Upper lobe of left lung (tissue), 6 donors: ENCODE measurements at places on chromosomes 4 and X. TPM values are rescaled to one million over a fixed set of nuclear protein-coding genes. Genes with fewer than 3 reads are reported as not detected.
A peak's percentile ranks its signal among the peaks of the same experiment; 100 is the strongest.

The NLGN4X gene
- total RNA-seq: 2.0 TPM

- no peak for DNase-seq
Observed at GRCh38 chr4:144174401-144175067, 34.0 kb upstream of the GYPA start.

DNA sequence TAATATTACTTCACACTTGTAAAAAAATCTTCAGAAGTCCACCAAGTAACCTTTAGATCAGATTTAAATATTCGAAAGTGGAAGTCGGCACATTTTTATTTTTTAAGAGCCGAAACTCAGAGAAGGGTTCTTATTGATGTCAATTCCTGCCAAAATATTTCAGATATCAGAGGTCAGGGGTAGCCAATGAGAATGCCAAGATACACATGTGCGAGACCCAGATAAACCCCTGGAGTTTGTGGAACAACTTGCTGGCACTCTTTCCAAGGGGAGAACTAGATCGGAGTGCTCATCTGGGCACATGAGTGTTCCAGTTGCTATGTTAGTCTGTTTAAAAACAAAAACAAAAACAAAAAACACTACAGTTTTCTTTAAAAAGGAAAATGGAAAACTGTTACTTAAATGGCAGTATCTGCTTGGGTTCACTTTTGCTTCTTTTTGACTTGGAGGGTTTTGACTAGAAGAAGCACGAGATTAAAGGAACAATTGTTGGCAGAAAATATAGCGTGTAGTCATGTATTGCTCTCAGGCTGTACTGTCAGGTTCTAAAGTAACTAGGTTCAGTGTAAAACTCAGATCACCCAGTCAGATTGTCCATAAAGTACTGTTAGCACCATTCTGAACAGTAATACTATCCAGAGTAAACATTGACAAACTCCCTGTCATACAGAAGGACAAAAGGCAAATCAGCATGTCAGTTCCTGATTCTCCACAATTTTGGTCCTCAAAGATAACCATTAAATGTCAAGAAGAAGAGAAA lies 188.0 kb upstream of the PACRGL start:
- no peak for DNase-seq

DNA sequence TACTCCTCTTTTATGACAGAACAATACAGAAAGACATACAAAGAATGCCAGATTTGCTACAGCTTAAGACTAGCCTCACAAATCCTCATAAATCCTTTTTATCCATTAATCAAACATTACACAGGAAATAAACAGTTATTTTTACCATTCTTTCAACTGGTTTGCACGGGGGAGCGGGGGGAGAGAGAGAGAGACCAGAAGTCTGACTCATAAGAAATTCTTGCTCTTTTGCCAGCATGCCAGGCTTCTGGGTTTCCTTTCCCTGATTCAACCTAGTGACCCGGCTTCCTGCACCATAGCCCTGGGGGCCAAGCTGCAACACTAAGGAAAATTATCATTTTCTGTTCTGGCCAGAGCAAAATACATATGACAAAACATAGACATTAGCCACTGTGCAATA lies 6.8 kb upstream of the RRAGB start:
- DNase-seq: no peak

- DNase-seq: peak; percentile 23
Observed at GRCh38 chr4:20395160-20395773, 143.6 kb downstream of the SLIT2 start.

- DNase-seq: no peak
Observed at GRCh38 chr4:152885185-152885584, 50.9 kb upstream of the FHDC1 start.

DNA sequence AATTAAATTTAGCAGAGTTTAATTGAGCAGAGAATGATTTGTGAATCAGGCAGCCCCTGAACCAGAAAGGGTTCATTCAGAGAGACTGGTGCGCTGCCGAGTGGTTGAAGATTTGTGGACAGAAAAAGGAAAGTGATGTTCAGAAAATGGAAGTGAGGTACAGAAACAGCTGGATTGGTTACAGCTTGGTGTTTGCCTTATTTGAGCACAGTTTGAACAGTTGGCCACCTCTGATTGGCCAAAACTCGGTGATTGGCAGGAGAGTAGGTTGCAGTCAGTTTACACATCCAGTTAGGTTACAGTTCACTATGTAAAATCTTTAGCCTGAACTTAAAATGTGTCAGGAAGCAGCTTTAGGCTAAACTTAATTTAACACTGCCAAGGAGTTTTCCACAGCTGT lies 14.9 kb downstream of the MID1IP1 start:
- no peak for DNase-seq

DNA sequence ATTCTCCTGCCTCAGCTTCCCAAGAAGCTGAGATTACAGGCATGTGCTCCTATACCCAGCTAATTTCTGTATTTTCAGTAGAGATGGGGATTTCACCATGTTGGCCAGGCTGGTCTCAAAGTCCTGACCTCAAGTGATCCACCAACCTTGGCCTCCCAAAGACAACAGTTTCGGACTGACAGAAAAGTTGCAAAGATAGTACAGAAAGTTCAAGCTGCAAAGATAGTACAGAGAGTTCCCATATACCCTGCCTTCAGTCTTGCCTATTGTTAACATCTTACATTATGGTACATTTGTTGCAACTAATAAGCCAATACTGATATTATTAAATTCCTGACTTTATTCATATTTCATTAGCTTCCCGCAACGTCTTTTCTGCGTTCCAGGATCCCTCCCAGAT lies 65.8 kb downstream of the SUPT20HL2 start:
- no peak for DNase-seq

- no peak for DNase-seq
Observed at GRCh38 chr4:33133723-33134122, 2413.6 kb downstream of the PCDH7 start.

The PLK4 gene
- total RNA-seq: 1.8 TPM

The ERCC6L gene
- total RNA-seq: 0.20 TPM

DNA sequence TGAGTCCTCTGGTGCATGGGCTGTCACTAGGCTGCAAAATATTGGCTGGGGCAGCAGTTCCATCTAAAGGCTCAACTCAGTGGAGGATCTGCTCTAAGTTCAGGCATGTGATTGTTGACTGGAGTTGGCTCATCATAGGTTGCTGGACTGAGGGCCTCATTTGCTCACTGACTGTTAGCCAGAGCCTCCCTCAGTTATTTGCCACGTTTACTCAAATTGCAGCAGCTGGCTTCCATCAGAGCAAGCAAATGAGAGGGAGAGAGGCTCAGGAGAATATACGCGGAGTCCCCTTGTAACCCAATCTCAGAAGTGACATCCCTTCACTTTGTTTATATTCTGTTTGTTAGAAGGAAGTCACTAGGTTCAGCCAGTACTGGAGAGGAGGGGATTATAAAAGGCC lies 54.1 kb downstream of the BMP3 start:
- no peak for DNase-seq

- DNase-seq: no peak
Observed at GRCh38 chr4:134278675-134279074, 77.1 kb upstream of the PABPC4L start.

The AREG gene
- total RNA-seq: 52.8 TPM

DNA sequence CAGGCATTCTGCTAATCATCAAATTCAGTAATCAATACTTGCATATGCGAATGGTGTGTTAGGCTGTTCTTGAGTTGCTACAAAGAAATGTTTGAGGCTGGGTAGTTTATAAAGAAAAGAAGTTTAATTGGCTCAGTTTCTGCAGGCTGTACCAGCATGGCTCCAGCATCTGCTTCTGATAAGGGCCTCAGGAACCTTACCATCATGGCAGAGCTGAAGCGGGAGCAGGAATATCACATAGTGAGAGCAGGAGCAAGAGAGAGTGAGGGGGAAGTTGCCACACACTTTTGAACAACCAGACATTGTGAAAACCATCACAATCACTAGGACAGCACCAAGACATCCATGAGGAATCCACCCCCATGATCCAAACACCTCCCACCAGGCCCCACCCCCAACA lies 344.7 kb upstream of the FAM241A start:
- no peak for DNase-seq

DNA sequence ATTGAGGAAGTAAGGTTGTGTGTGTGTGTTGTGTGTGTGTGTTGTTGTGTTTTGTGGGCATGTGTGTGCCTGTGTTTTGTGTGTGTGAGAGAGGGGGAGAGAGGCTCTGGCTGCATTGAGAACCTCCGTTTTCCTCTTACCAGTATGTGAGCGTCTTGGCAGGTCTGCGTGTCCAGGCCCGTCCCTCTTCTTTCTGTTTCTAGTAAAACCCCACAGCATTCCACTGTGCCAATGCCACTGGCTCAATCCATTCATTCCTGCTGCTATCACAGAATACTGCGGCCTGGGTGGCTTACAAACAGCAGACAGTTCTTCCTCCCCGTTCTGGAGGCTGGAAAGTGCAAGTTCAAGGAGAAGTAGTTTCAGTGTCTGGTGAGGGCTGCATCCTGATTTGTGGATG lies 15.5 kb upstream of the HTRA3 start:
- no peak for DNase-seq

DNA sequence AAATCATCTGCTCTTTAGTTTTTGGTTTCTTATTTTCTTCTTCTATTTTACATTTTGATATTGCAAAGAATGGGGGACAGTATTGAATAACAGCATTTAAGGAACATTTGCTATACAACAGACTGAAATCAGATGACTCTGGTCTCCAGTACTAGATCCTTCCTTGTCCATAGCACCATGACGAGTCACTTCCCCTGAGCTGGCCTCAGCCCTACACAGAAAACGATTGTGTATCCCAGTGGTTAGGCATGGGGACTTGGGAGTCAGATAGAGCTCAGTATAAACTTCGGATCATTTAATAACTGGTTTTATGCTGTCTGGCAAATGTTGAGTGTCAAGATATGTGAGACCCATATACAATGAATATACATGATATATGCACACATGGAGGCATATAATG lies 44.7 kb upstream of the BEX4 start:
- no peak for DNase-seq

DNA sequence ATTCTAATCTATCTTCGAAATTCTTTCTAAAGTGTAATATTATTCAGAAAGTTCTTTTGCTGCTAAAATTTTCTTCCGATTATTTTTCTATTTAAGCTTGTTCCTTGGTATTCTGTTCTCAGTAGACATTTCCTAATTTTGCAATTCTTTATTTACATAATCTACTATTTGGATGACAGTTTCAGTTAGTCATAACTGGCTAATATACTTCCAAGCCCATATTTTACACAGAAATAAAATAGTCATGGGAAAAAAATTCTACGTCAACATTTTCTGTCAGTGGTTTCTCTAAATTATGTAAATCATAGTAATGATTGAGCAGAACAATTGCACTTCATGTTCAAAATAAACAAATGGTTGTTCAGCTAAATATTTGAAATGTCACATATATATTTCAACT lies 178.0 kb upstream of the ANKRD50 start:
- no peak for DNase-seq

GRCh38 chr4:164779080-164779479 lies 25.1 kb downstream of the SMIM31 start:
- no peak for DNase-seq

- DNase-seq: no peak
Observed at GRCh38 chr4:128880662-128881061, 71.2 kb downstream of the JADE1 start.

The ARHGEF38 gene
- 5.9 TPM for total RNA-seq

DNA sequence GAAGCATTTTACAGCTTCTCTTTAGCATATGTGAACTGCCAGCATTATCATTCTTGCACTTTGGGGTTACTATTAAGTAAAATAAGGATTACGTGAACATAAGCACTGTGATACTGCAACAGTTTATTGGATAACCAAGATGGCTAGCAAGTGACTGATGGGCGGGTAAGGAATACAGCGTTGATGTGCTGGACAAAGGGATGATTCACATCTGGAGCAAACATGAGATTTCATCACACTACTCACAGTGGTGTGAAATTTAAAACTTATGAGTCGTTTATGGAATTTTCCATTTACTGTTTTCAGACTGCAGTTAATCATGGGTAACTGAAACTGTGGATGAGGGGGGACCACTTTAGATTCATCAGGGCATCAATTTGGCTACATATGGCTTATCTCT lies 16.0 kb downstream of the NBDY start:
- no peak for DNase-seq

The MAGEA4 gene
- total RNA-seq: not detected

The MAP7D3 gene
- 7.7 TPM for total RNA-seq

DNA sequence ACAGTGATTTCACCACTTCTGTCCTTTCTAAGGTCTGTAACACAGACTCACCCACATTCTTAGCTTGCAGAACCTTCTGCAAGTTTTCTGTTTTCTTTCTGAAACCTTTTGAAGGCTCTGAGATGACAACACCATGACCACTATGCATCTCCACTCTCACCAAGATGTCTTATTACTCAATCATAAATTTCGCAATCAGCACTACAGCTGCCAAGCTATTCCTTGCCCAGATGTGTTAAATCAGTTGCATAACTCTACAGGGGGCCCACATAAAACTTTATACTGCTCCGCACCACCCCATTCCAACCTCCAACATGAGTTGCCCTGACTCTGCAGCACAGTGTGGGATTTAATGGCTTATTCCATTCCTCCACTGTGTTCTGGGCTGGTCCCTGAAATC lies 229.9 kb downstream of the COL25A1 start:
- DNase-seq: no peak

GRCh38 chr4:78310007-78310739 lies 241.4 kb upstream of the ANXA3 start:
- no peak for DNase-seq

The IBSP gene
- not detected for total RNA-seq

DNA sequence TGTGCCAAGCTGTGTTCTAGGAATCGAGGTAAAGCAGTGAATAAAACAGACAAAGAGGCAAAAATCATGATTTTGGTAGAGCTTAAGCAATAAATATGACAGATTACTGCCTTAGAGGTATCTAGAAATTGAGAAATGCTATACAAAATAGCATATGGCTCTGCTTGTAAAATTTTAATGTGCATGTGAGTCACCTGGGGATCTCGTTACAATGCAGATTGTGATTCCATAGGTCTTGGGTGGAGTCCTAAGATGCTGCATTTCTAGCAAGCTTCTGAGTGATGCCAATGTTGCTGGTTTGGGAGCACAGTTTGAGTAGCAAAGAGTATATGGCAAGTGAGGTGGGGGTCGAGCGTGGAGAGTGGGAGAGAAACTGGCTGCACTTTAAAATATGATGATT lies 697.3 kb upstream of the MAGEB2 start:
- DNase-seq: no peak
